Omental fat pad (tissue), 4 donors: ENCODE measurements at places on chromosomes 11 and 22. TPM values are rescaled to one million over a fixed set of nuclear protein-coding genes. Genes with fewer than 3 reads are reported as not detected.

MS4A4A gene
- 123 TPM for total RNA-seq

RGL4 gene
- not detected for total RNA-seq

SLC22A25 gene
- not detected for total RNA-seq

TENM4 gene
- total RNA-seq: 4.4 TPM

SULT4A1 gene
- total RNA-seq: not detected

GPHA2 gene
- total RNA-seq: not detected

PIK3IP1 gene
- total RNA-seq: 41.5 TPM

SYCE3 gene
- total RNA-seq: not detected
